ENCODE measurements at places on chromosomes 16 and 17.
A peak's percentile ranks its signal among the peaks of the same experiment; 100 is the strongest.

DNA sequence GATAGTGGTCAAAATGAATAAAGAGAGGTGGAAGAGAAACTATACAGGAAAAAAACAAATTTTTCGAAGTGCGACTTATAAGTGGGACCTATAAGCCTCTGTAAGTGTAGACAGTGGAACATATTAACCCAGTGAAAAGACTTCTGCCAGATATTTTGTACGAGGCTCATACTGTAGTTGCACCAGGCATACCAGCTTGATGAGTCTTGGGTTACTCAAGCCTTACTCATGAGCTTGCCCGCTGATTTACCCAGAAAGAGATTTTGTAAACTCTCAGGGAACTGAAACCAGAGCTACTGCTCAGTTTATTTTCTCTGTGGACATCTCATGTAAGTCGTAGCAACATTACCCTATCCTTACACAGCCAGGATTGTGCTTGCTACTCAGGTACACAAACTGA is 708.0 kb upstream of the SOX9 start:
- DNase-seq: no peak

GRCh38 chr17:67992548-67993152 is 3.6 kb downstream of the C17orf58 start:
- no peak for DNase-seq

DNA sequence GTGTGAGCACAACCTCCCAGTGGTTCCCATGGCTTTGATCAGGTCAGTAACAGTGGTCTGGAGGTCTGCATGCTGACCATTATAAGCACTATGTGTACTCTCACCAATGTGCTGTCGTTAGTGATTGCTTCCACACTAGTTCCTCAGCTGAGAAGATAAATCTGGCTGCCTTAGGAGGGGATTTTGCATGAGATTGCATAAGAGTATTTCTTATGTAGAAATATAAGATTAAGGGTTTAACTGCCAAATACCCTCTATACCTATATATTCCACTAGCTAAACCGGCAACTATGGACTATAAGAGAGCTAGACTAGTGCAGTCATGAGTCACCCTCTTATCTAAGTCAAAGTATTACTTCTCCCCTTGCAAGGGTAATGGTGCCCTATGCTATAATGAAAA is 580.2 kb downstream of the CDH11 start:
- DNase-seq: no peak

GRCh38 chr17:77416105-77416713 is 275.4 kb downstream of the SEC14L1 start:
- no peak for DNase-seq

DNA sequence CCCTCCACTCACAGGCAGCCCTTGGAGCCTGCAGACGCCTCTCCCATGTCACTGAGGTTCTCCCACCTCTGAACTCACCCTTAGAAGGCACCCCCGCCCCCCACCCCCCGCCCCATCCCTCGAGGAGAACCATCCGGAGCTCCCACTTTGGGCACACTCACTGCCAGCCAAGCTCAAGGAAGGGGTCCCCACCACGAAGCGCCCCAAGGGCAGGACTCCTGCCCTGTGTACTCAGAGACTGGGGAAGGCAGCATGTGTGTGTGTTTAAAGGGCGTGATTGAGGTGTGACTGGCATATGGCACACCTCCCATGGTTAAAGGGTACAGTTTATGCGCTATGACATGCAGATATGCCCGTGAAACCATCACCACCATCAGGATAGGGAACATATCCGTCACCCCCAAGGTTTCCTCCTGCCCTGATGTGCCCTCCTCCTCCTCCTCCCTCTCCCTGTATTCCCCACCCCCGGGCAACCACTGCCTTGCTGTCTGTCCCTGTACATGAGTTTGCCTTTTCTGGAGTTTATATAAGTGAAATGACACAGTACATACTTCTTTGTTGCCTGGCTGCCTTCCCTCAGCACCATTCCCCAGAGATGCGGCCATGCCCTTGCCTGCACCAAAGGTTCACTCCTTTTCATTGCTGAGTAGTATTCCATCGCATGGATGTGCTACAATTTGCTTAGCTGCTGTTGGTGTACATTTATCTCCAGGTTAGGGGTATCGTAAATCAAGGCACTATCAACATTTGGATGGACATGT is 14.0 kb upstream of the RBFOX3 start:
- no peak for DNase-seq

GRCh38 chr17:65143889-65144604 is 6.9 kb downstream of the RGS9 start:
- DNase-seq: no peak

DNA sequence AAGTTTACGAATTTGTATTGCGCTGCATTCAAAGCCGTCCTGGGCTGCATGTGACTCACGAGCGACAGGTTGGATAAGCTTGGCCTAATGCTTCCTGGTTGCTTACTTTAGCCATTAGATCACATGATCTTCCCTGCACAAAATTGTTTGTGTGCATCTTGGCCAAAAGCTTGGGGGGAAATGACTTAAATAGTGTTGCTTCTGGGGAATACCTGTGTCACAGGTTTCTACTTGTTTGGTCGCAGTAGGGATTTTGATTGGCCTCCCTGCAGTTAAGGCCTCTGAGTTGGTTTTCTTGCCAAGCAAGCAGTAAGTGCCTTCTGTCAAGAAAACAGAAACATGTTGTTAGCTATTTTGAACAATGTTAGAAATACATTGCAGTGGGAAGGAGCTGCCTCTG is 39.6 kb upstream of the DUSP14 start:
- DNase-seq: no peak

DNA sequence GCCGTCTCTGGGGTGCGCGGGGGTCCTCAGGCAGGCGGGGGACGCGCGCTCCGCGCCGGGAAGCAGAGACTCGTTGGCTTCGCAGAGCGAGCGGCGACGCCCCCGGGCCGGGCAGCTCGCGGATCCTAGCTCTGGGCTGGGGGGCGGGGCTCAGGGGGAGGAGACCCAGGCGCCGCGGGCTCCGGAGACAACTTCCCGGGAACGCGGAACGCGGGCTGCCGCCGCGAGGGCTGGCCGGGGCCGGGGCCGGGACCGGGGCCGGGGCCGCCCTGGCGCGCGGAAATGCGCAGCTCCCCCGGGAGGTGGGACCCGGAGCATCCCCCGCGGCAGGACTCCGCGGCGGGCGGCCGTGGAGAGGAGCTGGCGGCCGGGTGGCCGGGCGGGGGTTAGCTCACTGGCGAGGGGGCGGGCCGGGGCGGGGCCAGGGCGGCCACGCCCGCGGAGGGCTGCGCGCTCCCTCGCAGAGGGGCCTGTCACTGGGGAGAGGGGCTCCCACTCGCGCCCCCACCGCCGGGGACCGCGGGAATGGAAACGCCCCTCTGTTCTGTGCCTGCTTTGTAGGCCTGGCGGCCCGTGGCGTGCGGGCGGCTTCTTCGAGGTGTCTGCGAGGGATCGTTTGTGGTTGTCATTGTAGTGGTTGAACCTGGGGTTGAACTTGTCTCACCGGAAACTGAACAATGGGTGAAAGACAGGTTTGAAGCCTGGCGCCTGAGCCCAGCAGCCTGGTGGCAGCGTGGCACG is at the start of gene GAS7:
TSS of gene GAS7 (minus strand) at position 98 of the 741 bp plus-strand sequence.
- DNase-seq: peak; percentile 69

DNA sequence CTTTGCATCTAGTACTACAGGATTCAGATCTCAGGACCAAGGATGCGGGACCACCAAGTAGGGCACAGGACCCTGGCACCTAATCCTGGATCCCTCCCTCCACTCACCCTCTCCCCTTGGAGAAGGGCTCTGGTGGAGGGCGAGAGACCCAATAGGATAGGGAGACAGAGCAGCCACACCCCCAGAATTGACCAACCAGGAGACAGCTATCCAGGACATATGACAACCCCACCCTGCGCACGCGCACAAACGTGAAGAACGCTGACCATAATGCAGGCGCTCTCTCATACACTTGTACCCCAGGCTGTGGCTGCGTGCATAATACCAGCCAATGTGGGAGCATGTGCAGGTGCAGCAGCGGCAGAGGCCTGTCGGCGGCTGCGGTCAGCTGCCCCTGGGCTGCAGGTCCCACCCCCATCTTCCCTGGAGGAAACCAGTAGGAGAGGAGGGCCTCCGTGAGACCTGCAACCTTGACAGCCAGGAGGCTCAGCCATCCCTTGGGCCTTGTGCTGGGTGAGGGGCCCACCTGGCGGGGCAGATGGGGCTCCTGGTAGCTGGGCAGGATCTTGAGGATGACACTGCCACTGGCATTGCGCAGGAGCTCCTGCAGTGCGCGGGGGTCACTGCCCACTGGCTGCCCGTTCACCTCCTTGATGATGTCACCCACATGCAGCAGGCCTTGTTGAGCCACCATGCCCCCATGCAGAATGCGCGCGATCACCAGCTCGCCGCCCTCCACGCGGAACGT is 25.4 kb downstream of the MPP2 start:
- no peak for DNase-seq

GRCh38 chr16:12815361-12815760 is 11.7 kb upstream of the CPPED1 start:
- DNase-seq: no peak

All from effector memory CD8-positive, alpha-beta T cell (primary cell).